HEK293T (cell line): ENCODE measurements at places on chromosomes 1 and 21.

- no peak for DNase-seq
Measured at GRCh38 chr1:224082146-224082545, 31.8 kb upstream of the FBXO28 start.

- no peak for DNase-seq
Measured at GRCh38 chr1:169305948-169306347, 61.6 kb downstream of the NME7 start.

- DNase-seq = no peak
Measured at GRCh38 chr21:42150474-42151085, 68.4 kb upstream of the ABCG1 start.

DNA sequence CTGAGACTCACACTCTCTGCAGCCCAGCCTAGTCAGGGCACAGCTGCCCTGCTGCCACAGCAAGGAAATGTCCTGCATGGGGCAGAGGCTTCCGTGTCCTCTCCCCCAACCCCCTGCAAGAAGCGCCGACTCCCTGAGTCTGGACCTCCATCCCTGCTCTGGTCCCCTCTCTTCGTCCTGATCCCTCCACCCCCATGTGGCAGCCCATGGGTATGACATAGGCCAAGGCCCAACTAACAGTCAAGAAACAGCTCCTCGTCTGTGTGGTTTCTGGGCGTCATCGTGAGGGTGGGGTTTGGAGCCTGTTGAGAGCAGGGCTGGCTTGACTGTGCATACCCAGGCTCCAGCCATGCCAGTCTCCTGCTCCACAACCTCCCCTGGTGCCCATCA is 19.5 kb downstream of the FAAH start:
- peak; percentile 50 for DNase-seq

DNA sequence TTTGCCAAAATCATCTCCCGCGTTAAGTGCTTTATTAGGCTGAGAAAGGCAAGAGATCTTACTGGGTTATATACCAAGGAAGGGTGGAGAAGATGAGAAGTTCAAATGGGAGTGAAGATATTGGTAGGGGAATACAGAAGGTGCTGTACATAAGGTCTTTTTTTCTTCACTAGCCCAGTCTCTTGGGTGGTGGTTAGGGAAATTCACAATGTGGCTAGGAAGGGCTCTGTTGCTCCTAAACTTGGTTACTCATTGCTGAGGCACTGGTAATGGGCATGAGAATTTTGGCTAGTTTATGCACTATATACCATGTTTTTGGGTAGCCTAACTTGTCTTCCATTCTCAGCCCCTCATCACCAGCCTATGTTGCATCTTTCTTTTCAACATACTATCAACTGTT is 50.6 kb downstream of the LHX4 start:
- no peak for DNase-seq

- DNase-seq = no peak
Measured at GRCh38 chr1:245488346-245489129, 333.8 kb downstream of the KIF26B start.

- no peak for DNase-seq
Measured at GRCh38 chr1:213231795-213232231, 180.8 kb downstream of the RPS6KC1 start.

GRCh38 chr1:63362578-63362977 is 4.8 kb upstream of the ALG6 start:
- DNase-seq = no peak

- no peak for DNase-seq
Measured at GRCh38 chr1:92822879-92823278, 9.0 kb upstream of the RPL5 start.
